ENCODE measurements at places on chromosomes 6 and 20.
A peak's percentile ranks its signal among the peaks of the same experiment; 100 is the strongest.

GRCh38 chr6:105137388-105137787, 42.4 kb downstream of the POPDC3 start:
- DNase-seq, result no peak

DNA sequence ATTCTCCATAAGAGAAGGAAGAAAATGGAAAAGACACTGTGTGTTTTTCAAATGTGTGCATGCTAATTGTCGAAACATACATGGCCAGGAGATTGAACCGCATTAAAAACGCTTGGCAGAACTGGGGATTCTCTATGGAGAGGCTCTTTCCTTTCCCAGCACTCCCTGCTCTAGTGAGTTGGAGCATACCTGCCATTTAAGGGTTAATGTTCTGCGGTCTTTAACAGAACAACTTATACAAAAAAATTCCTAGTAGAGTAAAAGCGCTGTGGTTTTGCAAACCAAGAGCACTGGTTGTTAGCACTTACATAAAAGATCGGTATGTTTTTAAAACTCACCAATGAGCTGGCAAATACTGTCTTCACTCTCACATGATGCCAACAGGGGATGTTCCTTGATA, 1.5 kb downstream of the TAGAP start:
- DNase-seq, result no peak

- DNase-seq, result no peak
These were observed 119.7 kb upstream of the SLC2A12 start for GRCh38 chr6:134172020-134172705.

- peak; percentile 38 for DNase-seq
These were observed 405 bp downstream of the RNF146 start for GRCh38 chr6:127266892-127267645.

GRCh38 chr6:88492824-88493223, 326.7 kb upstream of the CNR1 start:
- DNase-seq, result no peak

- no peak for DNase-seq
These were observed 16.3 kb upstream of the POPDC3 start for GRCh38 chr6:105196076-105196475.

DNA sequence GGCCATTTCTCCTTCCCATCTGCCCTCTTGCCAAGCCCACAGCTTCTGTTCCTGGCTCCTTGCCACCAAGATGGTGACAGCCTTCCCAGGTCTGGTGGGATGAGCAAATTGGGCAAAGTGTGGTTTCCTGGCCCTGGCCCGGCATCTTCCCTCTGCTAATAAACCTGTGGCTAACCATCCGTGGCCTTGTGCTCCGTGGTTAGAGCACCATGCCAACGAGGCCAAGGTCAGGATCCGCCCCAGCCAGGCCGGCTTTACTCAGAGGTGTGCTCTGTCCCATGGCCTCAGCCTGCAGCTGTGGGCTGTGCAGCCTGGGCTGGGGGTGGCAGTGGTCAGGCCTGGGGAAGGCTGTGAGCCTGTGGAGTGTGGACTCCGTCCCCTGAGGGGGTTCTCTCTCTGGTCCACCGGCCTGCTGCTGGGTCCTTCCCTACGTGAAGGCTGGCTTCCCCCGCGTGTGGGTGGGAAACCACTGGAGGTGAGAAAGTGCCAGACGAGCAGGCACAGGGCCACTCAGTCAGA, 117.4 kb downstream of the VEGFA start:
- DNase-seq, result no peak

- DNase-seq, result no peak
These were observed 29.7 kb downstream of the FILIP1 start for GRCh38 chr6:75463908-75464307.

DNA sequence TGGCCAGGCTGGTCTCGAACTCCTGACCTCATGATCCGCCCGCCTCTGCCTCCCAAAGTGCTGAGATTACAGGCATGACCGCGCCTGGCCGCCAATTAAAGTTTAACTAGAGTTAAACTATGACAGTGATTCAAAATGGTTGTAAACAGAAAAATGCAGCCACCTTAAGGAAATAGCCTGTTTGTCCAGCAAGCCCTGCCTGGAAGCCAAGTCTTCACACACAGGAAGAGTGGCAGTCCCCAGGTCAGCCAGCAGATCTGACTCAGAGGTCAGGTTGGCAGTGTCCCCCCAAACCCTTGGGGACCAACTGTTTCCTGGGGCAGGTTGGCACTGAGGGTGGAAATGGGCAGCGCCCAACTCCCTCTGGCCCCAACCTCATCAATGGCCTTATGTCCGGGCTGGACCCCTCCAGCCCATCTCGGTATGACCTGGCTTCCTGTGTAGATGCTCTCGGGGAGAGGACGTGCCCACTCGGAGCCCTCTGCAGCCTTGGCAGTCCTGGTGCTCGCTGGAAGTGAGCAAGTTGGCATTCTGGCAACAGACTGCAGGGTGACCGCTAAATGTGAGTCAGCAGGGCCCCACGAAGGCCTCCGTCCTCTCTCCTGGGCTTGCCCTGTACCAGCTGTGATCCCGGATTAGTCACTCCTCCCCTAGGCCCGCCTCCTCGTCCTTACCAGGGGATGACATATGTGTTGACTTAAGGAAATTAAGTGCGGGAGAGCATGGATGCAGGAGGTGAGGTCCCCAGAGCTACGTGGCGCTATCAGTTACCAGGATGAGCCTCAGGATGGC, 9.7 kb upstream of the HSP90AB1 start:
- peak; percentile 42 for DNase-seq

DNA sequence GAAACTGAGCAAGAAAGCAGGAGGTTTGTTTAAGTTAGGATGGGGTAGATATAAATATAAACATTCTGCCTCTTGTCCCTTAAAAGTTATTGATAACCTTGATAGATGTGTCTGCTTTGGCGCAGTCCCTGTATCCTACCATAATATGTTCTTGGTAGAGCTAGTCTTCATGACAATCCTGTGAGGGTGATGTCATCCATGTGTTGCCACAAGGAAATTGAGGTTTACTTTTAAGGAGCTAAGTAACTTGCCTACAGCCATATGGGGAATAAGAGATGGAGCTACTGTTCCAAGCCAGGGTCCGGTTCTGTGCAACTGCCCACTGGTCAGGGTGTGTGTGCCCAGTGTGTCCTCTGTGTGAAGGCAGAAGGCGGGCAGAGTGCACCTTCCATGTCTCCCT, 78.5 kb downstream of the SSR1 start:
- no peak for DNase-seq

GRCh38 chr20:11769825-11770224, 147.9 kb upstream of the BTBD3 start:
- DNase-seq, result no peak

DNA sequence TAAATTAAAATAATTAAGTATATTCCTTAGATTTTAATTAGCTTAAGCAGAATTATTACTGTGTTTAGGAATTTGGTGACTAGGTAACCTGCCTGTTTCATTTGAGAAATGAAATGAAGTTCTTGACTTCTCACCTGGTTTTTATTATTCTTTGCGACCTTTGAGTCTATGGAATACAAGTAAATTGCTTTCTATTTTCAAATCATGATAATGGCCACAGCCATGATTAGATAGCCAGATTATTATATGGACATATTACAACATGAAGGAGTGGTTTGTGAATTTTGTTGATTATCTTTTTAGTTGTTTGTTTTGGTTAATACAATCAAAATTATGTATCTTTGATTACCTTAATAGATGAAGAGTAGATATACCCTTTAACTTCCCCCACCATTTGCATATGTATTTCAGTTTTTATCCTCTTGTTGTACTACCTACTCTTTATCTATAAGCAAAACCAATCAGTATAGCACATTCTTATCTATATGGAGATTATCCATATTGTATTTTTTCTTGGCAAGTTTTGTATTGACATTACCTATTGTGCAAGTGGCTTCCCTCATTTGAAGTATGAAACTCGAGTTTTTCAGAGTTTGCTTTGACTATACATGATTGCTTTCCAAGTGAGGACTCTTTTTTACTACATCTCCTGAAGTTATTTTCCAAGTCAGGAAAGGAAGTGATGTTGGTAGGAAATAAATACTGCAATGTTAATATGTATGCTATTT, 47.9 kb downstream of the CD2AP start:
- DNase-seq, result no peak

DNA sequence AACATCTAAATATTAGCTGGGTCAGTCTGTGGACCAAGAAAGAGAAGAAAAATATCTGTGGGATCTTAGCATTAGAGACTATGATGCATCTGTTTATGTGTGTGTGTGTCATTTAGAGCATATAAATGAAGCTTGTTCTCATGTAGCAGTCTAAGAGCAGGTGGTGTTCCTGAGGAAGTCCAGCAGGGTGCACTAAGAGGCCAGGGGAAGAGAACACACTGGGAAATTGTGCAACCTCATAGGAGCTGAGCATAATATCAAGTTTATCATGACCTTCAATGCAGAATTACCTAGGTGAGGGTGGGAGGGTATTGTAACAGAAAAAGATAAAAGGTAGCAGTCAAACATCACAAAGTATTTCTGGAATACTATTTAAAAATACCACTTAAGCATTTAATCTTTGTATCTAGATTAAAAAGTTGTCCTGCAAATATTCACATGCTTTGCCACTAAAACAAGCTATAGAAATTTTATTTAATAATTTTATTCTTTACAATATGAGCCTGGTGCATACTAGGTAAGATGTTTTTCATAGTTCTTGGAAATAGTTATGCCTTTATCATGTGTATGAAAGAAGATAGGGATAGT, 80.5 kb downstream of the SMPDL3A start:
- DNase-seq, result no peak

GRCh38 chr6:3633711-3634110, 117.8 kb downstream of the PXDC1 start:
- no peak for DNase-seq

DNA sequence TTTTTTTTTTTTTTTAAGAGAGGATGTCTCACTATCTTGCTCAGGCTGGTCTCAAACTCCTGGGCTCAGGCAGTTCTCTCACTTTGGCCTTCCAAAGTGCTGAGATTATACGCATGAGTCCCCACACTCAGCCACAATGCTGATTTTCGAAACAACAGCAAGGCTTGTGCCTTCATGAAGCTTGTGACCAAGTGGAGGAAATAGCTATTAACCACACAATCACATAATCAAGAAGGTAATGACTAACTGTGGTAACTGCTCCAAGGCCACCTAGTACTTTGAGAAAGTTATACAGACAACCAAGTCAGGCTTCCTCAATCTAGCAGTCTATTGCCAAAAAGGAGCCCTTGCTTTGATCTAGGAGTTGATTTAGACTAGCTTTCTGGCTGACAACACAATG, 46.3 kb downstream of the SOD2 start:
- DNase-seq, result no peak

GRCh38 chr6:10338151-10338550, 76.7 kb downstream of the TFAP2A start:
- DNase-seq, result no peak

GRCh38 chr6:16301511-16301910, 63.1 kb downstream of the GMPR start:
- DNase-seq, result no peak

DNA sequence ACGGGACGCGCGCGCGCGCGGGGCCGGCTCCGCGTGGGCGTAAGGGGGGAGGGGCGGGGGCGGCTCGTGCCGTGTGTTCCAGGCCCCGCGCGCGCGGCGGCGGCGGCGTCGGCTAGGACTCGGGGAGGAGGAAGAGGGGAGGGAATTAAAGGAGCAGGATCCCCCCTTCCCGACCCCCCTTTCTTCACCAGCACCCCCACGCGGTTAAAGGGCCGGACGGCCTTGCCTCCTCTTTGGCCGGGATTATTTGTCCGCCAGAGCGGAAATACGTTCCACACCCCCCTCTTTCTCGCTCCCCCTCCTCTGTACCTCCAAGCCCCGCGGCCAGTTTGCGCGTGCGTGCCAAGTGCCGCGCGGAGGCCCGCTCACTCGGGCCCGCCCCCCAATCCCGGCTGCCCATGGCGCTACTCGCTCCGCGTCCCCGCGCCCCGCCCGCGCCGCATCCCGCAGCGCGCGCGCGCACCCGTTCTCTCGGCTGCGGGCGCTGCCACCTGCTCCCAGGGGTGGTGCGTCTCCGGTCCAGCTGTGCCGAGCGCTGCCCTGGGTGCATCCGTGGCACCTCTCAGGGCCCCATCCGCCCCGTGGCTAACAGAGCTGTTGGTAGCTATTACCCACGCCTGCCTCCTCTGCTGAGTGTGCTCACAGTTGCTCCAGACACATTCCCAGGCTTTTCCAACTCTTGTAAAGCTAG, at the start of gene ZBTB12:
ZBTB12 (minus strand) TSS at position 134 of the 691 bp plus-strand sequence. CDS start 781 bp downstream, outside the sequence.
- peak; percentile 68 for DNase-seq

- no peak for DNase-seq
These were observed 230.4 kb upstream of the KCNG1 start for GRCh38 chr20:51253280-51253679.

GRCh38 chr20:38272398-38272797, 11.9 kb upstream of the KIAA1755 start:
- no peak for DNase-seq

- DNase-seq, result no peak
These were observed 2.9 kb upstream of the SOX18 start for GRCh38 chr20:64052326-64052722.

DNA sequence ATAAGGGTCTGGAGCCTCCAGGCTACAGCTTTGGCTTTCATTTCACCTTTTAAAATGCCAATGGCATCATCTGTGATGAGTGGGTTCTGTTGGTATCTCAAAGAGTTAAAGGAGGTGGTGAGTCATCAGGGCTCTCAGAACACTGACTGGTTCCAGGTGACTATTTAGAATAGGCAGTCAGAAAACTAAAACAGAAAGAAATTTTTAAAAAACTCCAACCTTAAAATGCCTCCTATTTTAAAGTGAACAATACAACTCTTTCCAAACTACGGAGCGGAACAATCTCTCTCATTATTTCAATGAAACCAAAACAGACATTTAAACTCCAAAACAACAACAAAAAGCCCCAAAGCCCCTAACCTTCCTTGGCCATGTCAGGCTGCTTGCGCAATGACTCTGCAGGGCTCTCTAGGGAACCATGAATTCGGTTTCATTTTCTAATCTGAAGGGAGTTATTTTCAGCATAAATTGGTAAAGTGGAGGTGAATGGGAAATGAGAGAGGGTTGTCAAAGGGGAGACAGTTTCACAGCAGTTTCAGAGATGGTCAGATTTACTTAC, 194.9 kb downstream of the KIF6 start:
- no peak for DNase-seq

DNA sequence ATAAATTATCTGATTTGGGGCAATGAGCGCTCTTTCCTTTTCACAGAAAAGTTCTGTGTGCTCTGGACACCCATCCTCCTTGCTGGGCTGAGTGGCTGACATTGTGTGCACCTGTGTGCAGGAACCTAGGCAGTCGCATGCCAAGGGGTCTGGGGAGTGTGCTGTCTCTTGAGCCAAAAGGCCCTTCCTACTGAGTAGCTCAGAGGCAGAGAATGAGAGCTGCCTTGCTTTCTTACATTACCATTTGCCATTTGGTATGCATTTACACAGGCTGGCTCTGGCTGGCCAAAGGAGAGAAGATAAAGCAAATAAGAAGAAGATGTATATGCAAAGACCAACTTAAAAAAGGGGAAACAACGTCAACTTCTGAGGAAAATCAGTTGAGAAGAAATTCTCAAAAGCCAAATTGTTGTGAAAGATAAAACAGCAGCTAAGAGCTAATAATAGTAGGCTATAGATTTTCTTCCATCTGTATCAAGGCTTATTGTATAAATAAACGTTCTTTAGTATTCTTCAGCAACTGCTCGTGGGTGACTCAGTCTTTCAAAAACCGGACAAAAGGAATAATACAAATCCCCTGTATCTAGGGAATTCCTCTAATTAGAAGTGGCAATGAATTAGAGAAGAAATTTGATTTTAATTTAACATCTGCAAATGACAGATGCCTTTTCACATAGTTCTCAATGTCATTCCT, 121.9 kb downstream of the INSM1 start:
- no peak for DNase-seq

GRCh38 chr6:106451439-106451838, 90.9 kb downstream of the CRYBG1 start:
- no peak for DNase-seq

GRCh38 chr6:95518630-95519227, 58.6 kb upstream of the MANEA start:
- DNase-seq, result no peak
